ENCODE measurements at places on chromosomes 12 and 14.

DNA sequence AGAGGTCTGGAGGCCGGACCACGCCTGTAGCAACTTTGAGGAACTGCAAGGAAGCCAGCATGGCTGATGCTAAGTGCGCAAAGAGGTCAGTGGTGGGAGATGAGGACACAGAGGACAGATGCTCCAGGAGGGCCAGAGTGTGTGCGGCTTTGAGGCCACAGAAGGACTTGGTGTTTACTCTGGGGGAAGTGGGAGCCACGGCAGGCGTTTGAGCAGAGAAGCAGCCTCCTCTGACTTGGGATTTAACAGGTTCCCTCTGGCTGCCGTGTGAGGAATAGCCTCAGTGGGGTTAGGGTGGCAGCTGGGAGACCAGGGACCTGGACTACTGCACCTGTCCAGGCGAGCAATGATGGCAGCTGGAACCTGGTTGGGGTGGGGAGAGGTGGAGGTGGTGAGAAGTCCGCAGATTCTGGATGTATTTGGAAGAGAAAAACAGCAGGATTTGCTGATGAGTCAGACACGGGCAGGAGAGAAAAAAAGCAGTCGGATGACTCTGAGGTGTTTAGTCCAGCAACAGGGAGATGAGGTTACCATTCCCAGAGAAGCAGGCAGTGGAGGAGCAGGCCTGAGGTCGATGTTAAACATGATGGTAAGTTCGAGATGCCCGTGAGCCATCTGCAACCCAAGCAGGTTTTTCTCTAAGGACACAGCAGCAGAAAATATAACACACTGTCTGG lies 143.5 kb downstream of the SCARB1 start:
- no peak for DNase-seq

DNA sequence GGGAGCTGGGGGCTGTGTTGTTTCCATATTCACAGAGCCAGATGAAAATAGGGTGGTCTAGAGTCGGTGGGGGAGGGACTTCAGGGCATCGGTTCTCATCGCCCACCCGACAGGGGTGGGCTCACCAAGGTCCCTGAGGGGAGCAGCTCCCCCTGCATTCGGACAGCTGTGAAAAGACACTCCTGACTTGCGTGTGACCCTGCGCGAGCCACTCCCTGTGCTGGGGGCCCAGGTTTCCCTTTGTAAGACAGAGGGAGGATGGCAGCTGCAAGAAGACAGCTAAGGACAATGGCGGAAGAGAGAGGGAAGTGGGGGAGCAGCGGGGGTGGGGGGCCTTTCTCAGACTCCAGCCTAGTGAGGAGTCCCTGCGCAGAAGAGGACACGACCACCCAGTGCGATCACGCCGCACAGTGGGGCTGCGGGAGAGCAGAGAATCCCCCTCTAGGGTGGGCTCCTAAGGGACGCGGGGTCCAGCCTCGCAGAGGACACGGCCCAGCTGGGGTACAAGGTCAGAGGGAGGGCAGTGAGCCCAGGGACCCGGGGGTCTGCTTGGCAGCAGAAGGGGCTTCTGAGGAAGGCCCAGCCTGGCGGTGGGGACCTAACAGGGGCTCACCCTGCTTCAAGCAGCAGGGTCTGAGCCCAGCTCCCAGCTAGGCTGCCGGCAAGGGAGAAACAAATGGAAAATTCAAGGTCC lies 326.9 kb upstream of the DIO3 start:
- no peak for DNase-seq

DNA sequence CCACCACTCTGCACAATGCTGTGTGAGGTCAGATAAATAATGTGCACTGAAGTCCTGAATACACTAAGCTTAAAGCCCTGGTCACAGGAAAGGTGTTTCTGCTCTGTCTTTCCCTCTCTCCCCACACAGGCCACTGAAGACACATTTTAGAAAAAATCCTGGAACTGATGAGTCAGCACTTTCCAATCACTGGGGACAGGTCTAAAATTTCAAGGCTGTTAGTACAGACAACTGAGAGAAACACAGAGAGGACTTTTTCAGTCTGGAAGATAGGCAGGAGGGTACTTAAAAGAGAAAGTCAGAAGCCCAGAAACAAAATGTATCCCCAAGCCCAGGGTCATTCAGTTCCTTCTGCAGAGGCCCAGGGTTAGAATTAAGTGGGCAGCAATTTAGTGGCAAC lies 333.9 kb upstream of the CCDC196 start:
- DNase-seq: no peak

- DNase-seq: no peak
Observed at GRCh38 chr12:24125280-24125679, 175.8 kb upstream of the SOX5 start.

- DNase-seq: no peak
Observed at GRCh38 chr12:5633106-5633505, 201.2 kb downstream of the NTF3 start.

GRCh38 chr12:126069549-126070165 lies 1004.4 kb downstream of the AACS start:
- DNase-seq: peak; percentile 19

- DNase-seq: no peak
Observed at GRCh38 chr14:96233661-96234060, 22.3 kb upstream of the BDKRB1 start.

- no peak for DNase-seq
Observed at GRCh38 chr12:41621291-41621690, 433.2 kb downstream of the PDZRN4 start.

DNA sequence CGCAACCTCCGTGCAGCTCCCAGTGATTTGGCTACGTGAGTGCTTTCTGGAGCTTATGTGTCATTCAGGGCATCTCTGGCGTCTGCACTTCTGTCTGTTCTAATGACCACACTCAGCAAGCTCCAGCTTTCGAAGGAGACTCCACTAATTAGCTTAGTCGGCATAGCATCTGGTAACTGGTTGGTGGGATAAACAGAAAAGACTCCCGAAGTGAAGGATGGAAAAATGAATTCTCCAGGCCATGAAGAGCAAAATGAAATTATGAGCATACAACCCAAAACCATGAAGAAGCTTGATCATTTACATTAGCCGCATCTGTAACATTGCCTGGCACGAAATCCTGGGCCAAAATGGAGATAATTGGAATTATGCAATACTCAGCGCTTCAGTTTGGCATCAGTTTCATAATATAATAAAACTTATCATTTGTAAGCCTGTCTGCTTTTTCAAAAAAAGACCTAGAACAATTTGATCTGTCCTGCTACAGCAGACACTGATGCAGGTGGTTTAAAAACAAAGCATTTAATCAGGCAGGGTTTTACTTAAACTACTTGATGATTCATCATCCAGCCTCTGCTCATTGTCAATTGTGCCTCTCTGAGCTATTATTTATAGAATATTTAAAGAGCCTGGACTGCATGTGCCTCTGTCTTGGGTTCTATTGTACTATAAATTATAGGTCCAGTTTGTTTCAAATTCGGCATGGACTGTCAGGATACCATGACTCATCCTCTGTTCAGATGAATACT lies 87.4 kb downstream of the SYT1 start:
- DNase-seq: no peak

DNA sequence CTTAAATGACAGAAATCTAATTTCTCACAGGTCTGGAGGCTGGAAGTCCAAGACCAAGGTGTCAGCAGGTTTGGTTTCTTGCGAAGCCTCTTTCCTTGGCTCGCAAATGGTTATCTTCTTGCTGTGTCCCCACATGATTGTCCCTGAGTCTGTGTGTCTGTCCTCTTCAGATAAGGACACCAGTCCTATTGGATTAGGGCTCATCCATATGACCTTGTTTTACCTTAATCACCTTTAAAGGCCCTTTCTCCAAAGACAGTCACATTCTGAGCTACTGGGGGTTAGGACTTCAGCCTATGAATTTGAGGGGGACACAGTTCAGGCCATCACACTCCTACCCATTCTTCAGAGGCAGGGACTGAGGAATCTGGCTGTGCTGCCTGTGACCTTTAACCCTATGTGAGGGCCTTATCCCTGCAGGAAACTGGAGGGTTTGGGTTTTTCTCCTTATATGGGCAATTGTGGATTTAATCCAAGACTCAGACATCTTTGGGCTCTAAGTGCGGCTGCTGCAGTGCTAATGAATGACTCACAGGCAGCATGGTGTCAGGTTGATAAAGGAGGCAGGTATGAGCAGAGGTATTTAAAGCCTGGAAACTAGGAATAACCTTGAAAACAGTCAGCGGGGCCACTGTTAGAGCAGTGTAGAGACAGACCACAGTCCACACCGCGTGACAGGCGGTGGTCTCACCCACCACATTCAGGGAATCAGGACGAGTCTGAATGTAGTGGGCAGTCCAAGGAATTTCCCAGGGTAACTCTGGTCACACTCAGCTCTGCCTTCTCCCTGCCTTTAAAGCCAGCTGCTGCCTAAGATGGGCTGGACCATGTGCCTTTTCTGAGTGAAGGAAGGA lies 10.2 kb downstream of the TPCN1 start:
- no peak for DNase-seq

DNA sequence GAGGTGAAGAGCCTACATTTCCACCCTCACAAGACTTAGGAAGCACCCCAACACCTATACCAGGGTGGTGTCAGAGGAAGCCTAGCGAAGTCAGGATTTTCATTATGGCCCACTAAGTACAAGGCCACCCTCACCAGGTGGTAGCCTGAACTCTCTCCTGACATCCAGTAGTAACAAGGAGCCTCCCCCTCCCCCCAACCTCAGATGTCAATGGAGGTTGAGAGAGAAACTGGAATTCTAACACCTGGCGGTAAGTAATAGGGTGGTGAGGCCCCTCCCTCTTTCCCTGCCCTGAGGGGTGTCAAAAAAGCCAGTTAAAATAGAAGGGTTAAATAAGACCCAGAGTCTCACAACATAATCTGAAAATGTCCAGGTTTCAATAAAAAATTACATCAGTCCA lies 37.6 kb downstream of the SINHCAF start:
- no peak for DNase-seq

DNA sequence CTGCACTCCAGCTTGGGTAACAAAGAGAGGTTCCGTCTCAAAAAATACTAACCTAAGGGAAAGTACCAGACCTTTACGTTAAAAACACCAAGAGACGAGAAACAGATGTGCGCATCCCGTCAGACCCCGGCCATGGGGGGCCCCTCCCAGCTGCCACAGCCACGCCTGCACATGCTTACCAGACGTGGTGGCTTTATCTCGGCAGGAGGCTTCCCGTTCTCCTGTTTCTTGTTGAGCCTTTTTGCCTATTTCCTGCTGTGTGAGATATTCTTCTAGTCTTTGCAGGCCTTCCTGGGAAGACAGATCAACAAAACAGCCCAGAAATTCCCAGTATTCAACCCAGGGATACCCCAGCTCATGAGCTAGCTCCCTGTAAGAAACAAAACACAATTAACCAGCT lies 23.6 kb downstream of the PGAM5 start:
- no peak for DNase-seq

GRCh38 chr12:6851153-6851920 lies at the start of gene CDCA3:
TSS of gene CDCA3 (minus strand) at chr12:6851286. CDS start at chr12:6850952, 334 bp downstream.
- DNase-seq: peak; percentile 92

GRCh38 chr14:47439953-47440352 lies 235.5 kb downstream of the MDGA2 start:
- no peak for DNase-seq

All from T-helper 1 cell (primary cell).